ENCODE measurements at places on chromosomes 6 and 20. TPM values are rescaled to one million over a fixed set of nuclear protein-coding genes. Genes with fewer than 3 reads are reported as not detected.

DNA sequence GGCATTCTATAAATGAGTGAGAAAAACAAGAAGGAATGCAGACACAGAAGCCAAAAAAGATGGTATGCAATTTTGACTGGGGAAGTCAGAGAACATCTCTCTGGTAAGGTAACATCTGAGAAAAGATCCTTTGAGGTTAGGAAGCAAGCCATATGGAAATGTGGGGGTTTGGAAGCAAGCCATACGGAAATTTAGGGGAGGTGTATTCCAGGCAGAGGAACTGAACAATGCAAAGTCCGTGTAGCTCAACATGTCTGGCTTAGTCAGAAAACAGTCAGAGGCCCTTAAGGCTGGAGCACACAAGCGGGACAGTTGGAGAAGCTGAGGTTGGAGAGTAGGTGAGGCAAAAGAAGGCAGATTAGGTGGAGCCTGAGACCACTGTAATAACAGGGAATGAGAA lies 35.3 kb downstream of the RALGAPA2 start:
- DNase-seq = no peak

- peak; percentile 89 for DNase-seq
Observed at GRCh38 chr20:1900321-1900801, 5.2 kb downstream of the SIRPA start.

DNA sequence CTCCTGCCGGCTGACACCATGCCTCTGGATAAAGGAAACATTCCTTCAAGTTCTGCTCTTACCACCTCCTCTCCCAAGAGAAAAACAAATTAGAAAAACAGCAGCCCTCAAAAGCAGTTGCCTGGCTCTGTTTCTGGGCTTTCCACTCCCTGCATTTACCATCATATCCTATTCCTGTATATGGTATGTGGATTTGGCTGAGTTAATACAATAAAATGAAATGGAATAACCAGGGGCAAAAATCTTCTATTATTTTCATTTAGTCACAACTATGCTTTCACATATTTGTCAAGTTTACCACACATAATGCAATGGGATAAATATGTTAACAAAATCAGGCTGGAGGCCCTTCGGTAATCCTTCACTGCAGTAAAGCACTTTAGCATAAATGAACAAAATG lies 34.3 kb downstream of the COL12A1 start:
- no peak for DNase-seq

GABRR2 gene
- total RNA-seq = 0.05 TPM

SOBP gene
- 0.35 TPM for total RNA-seq
